ENCODE measurements at places on chromosomes 16 and 17.

- no peak for DNase-seq
Measured at GRCh38 chr17:74610108-74610507, 13.4 kb downstream of the CD300E start.

GRCh38 chr16:53257001-53257400 lies 177.3 kb upstream of the RBL2 start:
- no peak for DNase-seq

GRCh38 chr16:61829631-61830030 lies 206.6 kb downstream of the CDH8 start:
- DNase-seq, result no peak

DNA sequence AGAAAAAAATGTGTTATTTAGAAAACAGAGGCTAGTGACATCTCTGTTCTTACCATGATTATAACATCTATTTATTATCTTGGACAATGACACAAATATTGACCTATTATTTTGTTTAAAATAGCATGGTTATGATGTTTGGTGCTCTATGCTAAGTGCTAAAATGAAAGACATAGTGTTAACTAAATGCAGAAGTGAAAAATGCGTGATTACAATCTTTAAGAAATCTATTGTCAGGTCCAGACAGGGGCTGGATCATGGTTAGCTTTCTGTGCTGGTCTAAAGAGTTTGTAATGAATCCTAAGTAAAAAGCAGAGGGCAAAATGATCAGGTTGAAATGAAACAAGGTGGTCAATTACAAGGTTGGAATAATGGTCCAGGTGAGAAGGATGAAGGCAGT lies 622 bp upstream of the KRT28 start:
- no peak for DNase-seq

DNA sequence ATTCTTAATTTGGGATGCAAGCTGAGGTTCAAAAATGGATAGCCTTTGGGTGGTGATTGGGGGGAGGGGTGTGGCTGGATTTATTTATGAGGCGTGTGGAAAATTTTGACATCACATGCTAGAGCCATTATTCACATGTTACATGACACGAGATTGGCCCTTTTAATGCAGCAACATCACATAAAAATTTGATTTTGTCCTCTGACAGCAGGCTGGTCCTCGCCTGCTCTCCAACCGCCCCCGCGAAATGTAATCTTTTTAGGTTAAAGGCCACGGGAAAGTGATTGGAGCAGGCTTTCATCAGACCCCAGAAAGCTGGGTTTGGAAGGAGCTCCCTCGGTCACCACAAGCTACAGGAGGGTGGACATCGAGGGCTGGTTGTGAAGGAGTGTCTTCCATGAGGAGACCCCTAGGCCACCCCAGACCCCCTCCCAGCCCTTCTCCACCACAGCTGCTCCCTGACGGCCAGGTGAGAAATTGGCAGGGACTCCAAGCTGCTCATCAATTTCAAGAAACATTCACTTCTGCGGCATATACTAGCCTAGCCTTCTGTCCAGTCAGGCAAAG lies 502.7 kb upstream of the PSMD7 start:
- DNase-seq, result no peak

DNA sequence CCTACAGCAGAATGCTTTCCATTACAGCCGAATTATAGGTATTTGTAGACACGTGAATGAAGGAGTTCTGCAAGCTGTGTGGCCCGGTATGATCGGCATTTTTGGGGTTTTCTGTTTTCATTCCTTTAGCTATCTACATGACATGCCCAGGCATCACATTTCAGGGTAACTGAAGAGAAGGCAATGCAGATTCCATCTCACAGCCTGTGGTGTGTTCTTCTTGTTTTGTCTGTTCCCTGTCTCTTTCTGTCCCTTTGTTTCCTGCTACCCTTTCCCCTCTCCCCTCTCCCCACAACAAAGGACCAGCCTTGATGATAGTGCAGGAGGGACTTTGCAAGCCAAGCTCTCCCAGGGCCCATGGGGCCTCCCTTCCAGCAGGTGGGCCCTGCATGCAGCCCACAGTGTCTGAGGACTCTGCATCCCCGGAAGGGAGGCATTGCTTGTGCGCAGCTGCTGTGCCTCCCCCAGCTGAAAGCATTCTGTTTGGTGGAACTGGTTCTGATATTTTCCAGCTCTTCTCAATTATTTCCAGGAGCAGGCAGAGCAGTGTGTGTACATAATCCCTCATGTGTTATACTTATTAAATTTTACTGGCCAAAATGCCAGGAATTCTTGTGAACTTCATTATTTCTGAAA lies 207.4 kb downstream of the RPTOR start:
- DNase-seq, result no peak

GRCh38 chr17:28717578-28718332 lies at the start of gene RAB34:
RAB34 (minus strand) TSS chr17:28717868; CDS start chr17:28717266, 602 bp downstream.
- no peak for DNase-seq

GRCh38 chr16:86576591-86577313 lies 1.6 kb upstream of the FOXL1 start:
- DNase-seq, result peak; percentile 80

DNA sequence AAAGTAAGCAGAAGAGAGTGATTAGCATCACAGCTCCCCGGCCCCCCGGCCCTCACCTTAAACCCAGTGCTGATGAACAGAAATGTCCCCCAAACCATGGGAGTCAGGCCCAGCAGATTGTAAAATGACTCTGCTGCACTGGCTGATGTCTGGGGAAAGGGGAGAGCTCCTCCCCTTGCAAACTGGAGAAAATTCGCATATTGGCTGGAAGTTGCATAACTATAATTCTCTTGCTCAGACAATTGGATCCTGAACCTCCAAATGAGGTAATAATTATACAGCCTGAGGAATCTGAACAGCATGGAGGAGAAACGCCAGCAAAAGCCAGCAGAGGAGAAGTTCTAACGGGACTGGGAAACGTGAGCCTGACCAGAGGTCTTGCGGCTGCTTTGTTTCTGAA lies 109.7 kb downstream of the C16orf95 start:
- DNase-seq, result no peak

Data from NCI-H1105 (cell line).